NCI-H2107 (cell line): ENCODE measurements at places on chromosomes 12 and 14.

DNA sequence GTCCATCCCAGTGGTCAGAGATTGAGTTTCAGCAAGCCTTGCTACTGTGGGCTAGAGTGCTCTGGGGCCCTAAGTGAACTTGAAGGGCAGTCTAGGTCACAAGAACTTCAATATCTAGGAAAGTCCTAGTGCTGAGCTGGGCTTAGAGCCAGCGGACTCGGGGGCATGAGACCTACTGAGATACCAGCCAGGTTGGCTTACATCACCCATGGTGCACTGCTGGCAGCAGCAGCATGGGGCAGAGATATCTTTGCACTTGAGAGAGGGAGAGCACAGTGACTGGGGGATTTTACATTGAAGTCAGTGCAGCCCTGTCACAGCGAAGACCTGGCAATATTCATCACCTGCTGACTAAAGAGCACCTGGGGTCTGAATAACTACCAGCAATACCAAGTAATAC lies 158.3 kb upstream of the PRKD1 start:
- no peak for DNase-seq

GRCh38 chr12:92146497-92147224 lies 1.0 kb upstream of the BTG1 start:
- DNase-seq = no peak

GRCh38 chr14:75254901-75255584 lies 23.6 kb upstream of the FOS start:
- DNase-seq = no peak

GRCh38 chr12:77601069-77601468 lies 229.6 kb upstream of the NAV3 start:
- DNase-seq = no peak

GRCh38 chr14:106228541-106229158 lies 702.3 kb downstream of the TMEM121 start:
- no peak for DNase-seq

DNA sequence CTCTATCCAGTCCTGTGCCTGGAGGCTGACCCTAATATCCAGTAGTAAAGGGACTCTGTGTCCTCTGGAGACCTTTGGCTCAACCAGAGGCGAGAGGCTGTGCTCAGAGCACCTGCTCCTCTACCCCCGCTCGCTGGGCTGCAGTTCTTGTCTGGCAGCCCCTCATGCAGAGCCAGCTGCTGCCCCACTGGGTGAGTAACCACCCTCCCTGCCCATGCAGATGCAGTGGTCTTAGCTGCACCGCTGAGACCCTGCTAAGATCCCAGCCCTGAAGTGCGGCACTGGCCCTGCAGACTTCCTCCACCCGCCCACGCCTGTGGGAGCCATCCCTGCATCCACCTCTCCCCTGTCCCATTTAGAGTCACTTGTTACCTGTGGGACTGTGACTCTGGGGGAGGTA lies 347.5 kb upstream of the SFSWAP start:
- no peak for DNase-seq

DNA sequence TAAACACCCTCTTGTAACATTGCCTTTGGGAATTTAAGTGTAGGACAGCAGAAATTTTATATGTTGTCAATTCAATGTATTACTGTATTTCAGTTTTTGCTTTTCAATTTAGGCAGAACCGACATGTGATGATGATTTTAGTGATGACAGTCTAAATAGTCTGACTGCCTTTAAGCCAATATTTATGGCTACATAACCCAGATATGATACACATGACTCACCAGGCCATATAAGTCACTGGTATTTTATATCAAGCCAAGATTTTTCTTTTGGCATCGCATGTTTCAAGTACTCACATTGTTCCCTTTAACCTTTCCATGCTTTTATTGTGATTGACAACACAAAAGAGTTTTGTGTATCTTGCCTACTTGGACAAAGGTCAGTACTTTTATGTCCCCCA lies 13.6 kb upstream of the PPM1A start:
- DNase-seq = no peak

GRCh38 chr12:90253136-90253535 lies 544.5 kb upstream of the ATP2B1 start:
- DNase-seq = no peak

DNA sequence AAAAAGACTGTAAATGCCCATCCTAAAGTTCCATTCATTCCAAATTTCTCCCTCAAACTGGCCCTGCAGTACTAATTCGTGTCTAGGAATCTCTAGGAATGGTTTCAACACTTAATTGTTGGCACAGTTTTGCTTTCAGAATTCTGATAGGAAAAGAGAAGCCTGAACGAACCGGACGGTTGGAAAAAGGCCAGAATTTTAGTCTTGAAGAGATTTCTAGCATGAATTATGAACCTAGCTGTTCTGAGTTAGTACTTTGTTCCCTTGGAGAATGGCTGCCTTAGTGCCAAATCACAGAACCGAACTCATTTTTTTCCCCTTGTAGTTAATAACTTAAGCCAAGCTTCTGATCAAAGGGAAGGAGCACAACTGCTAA lies 262.6 kb downstream of the ADAMTS20 start:
- no peak for DNase-seq

DNA sequence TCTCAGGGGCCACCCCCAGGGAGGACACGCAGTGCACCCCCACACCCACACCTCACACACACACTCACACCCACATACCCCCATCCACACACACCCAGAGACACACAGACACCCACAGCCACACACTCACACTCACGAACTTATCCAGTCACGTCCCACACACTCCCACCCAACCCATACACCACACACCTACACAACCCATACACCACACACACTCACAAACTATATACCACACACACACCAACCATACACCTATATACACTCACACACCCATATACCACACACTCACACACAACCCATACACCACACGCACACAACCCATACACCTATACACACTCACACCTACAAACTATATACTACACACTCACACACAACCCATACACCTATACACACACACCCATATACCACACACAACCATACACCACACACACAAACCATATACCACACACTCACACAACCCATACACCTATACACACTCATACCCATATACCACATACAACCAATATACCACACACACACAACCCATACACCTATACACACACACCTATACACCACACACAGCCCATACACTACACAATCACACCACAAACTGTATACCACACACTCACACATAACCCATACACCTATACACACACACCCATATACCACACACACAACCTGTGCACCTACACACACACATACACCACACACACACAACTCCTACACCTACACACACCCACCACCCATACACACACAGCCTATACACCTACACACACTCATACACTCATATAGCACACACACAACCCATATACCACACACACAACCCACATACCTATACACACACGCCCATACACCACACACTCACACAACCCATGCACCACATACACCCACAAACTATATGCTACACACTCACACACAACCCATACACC lies 42.7 kb downstream of the TMEM121 start:
- no peak for DNase-seq

- no peak for DNase-seq
Observed at GRCh38 chr12:78018939-78019338, 188.2 kb downstream of the NAV3 start.

- no peak for DNase-seq
Observed at GRCh38 chr12:64911912-64912311, 87.5 kb downstream of the TBC1D30 start.
